ENCODE measurements at places on chromosomes 11 and 22.

DNA sequence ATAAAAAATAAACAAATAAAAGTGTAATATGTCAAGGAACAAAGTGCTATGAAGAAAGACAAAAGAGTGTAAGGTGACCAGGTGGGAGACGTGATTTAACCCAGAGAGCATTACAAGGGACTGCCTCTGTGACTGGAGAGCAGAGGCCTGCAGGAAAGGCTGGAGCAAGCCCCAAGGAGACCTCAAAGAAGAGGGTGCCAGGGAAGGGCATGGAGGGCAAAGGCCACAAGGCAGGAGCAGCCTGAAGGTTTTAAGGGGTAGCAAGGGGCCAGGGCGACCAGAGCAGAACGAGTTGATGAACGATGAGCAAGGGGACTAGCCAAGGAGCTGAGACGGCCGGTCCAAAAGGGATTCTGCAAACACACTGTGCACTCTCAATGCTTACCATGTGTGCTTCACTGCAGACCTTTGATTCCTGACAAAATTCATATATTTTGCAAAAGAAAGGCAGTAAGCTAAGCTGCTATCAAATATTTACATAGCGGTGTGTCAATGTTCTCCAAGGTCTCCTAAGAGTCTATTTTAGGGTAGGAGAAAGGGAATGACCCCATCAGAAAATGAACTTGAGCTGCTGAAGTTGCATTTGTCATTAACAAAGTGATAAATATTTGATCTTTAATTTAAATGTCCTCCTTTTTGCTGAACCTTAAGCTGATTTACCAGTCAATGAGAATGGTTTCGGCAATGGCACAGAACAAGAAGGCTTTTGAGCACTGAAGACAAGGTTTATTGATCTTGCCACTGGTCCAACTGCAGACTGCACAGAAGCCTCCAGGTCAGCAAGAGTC lies 50.5 kb downstream of the SMCO4 start:
- DNase-seq: no peak

DNA sequence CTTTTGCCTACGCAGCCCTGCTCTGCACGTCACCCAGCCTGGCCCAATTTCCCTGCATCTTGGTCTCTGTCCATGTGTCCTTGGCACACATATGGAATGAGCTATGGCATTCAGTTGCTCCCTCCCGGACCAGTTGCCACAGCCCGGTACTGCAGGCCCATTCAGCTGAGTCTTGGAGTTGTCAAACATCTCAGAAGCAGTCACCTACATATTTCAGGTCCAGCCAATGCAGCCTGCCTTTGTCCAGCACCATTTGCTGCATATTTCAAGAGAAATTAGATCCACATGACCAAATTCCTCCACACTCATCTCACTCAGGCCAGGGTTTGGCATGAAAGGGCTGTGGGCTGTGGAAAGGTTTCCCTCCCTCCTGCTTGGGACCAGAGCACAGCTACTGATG lies 76.8 kb downstream of the MN1 start:
- no peak for DNase-seq

DNA sequence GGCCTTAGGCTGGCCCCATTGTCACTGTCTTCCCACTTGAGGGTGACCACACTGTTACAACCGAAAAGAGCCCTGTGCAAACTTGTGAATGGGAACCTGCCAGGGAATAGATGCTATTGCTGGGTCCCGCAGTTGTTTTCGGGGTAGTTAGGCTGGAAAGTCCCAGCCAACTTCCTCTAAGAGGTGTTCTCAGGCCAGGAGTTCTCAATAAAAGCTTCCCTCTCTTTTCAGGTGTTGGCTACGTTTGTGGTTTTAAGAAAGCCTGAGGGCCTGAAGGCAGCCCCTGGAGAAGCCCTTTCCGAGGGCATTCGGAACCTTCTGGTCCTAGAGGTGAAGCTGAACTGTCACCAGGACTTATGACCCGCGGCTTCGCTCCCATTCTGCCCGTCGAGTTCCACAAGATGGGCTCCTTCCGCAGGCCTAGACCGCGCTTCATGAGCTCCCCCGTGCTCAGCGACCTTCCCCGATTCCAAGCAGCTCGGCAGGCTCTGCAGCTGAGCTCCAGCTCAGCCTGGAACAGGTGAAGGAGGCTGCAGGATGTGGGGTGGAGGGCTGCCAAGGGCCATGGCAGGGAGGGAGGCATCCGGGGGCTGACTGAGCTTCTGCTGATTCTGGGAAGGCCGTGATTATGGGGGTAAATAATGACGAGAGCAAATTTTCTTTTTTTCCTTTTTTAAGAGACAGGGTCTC lies 104.8 kb downstream of the PRR5L start:
- no peak for DNase-seq

GRCh38 chr11:59755701-59756557 lies 753 bp downstream of the STX3 start:
- peak; percentile 39 for DNase-seq

DNA sequence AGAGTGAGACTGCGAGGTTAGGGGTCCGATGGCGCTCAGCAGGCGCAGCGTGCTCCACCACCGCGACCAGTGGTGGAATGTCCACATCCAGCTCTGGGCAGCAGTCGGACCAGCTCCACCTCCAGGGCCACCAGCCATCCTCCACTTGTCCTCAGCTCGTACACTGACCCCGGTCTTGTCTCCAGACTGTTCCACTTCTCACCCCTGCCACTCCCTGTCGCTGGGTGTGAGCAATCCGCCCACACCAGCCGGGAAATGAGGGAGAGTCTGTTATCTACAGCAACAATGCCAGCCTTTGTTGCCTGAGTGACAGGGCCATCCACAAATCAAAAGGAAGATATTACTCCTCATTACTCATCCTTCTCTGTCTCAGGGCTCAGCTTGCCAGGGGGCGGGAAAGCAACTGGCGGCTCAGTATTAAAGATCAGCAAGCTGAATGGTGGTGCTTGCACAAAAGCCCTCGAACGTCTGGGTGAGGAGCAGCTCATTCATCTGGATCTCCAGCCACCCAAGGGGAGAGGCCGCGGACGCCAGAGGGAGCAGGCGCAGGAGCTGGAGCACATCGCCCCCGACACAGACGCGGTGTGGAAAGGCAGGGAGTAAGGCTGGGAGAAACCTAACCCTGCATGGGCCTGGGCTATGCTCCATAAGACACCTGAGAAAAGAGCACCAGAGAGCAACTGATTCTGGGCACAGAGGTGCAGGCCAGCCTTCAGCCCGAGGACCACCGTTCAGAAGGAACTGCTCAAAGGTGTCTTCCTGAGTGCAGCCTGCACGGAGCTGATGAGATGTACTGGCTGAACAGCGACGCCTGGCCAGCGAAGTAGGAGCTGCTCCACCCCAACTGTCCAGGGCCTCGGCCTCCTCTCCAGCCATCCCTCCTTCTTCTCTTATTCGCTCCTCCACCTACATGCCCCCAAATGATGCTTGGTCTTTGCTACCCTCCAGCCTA lies 21.9 kb downstream of the IGSF9B start:
- DNase-seq: no peak

- DNase-seq: no peak
Observed at GRCh38 chr11:125944350-125945010, 1.4 kb upstream of the VSIG10L2 start.

DNA sequence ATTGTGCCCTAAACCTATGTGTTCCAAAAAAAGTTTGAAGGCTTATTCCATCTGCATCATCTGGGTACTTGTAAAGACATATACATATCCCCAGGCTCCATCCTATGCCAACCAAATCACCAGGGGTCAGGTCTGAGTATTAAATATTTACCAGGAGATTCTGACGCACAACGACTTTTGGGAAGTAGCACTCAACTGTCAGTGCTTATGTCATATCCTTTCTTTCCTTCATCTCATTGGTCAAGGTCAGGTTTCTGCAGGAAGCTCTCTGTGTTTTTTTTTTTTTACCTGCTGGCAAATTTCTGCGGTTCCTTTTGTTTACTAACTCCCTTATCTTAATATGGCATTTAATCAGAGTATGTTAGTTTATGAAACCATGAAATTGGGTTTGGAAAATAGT lies 22.5 kb upstream of the CYP2R1 start:
- no peak for DNase-seq

DNA sequence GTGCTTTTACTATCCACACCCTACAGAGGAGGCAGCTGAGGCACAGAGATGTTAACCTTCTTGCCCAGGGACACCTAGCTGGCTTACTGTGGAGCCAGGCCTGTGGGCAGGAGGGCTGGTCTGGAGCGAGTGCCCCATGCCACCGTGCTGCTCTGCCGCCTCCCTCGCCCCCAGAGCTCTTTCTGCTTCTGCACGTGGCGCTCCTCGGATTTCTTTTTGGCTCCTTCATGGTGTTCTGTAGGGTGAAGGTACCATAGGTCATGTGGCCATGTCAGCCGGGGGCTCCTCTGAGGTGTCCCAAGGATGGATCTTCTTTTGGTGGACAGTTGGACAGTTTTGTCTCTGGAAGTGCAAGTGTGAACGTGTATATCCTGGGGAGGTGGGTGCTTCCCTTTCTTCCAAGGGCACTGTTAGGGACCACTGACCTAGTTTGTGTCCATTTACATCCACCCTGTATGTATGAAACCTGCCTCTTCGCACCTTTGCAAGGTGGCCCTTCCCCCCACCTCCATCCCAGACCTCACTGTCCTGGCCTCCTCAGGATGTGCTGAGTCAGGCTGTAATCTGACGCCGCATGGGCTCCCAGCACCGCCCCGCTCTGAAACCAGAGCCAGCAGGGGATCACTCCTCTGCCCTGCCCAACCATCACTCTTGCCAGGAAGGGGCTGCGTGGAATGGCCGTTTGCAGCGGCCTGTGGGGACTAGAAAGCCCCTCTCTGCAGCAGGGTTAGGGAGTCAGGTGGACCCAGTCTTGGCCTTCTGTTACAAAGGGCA lies 31.7 kb downstream of the POLR3H start:
- no peak for DNase-seq

- no peak for DNase-seq
Observed at GRCh38 chr11:45275828-45276227, 10.3 kb downstream of the SYT13 start.

GRCh38 chr11:130323452-130324450 lies 9.0 kb upstream of the ZBTB44 start:
- no peak for DNase-seq

- no peak for DNase-seq
Observed at GRCh38 chr11:65114538-65115171, 2.8 kb downstream of the ZNHIT2 start.

DNA sequence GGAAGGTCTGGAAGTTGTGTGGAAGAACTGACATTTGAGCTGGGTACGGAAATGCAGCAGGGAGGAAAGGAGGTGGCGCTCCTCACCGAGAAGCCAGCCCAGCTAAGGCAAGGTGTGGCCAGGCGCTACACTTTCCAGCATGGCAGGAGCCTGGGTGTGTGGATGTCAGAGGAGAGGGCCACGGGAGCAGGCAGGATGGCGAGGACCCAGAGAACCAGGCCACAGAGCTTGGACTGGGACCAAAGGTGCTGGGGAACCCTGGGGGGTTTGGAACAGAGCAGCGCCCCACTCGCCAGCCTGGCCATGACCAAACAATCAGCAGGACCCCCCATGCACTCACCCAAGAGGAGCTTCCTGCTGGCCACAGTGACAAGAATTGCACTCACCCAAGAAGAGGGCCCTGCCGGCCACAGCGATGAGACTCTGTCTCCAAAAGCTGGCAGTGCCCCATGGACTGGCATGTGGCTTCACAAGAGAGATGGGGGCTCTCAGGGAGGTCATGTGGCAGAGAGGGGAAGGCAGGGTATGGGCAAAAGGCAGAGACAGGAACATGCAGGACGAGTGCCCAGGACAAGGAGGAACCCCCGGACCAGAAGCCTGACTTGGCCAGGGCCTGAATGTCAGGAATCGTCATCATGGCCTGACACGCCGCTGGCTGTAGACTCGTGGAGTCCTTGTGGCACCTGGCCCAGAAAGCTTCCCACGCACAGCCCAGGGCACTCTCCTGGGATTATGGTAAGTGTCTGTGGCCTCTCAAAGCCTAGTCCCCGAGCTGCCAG lies 45.4 kb downstream of the IGF2 start:
- no peak for DNase-seq

- DNase-seq: no peak
Observed at GRCh38 chr11:13680501-13681264, 12.2 kb downstream of the FAR1 start.

GRCh38 chr22:29879753-29880152 lies 3.2 kb upstream of the MTMR3 start:
- no peak for DNase-seq

DNA sequence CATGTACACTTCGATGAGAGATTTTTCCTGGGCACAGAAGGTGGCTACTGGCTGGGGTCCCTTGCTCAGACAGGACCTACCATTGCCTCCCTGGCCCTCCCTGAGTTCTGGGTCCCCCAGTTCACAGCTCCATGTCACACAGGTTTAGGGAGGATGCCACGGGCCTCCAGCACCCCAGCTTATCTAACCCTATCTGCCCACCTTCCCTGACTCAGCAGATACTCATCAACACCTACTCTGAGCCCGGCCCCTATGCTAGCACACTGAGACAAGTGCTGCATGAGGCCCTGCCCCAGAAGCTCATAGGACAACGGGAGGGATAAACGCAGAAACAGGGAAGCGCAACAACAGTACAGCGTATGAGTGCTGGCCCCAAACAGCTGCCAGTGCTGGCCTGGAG lies 9.6 kb downstream of the NAGA start:
- no peak for DNase-seq

DNA sequence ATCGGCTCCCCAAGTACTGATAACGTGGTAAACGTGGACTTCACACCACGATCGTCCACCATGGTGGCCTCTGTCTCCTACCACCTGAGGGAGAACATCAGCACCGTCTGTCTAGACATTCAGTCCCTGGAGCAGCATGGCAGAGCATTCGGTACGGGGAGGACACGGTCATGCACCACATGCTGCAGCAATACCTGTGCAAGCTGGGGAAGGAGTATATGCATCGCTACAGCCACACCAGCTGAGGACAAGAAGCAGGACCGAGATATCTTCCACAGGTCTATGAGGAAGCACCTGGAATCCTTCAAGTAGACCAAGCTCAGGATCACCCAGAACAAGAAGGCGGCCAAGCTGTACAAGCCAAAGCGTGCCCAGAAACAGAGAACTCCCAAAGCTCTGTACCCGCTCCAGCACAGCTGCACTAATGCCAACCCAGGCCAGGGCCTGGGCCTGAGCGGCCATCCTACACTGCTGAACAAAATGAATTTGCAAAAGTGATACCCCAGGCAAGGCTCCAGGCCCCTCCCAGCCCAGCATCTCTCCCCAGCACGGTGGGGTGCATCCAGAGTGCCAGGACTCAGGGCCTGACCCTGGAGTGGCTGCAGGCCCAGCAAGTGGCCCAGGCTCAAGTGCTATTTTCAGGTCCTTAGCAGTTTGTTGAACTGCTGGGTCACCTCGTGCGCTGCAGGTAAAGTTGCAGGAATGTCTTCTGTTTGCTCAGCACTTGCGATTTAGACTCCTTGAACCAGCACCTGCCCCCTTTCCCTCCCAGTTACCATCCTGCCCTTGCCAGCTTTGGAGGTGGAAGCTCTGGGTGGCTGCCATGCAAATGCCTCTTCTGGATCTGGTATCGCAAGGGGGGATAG lies 119.3 kb upstream of the SERPIND1 start:
- no peak for DNase-seq

GRCh38 chr11:61133956-61134662 lies 27.1 kb downstream of the VPS37C start:
- DNase-seq: no peak

GRCh38 chr11:128893578-128894285 lies 2.6 kb downstream of the KCNJ5 start:
- DNase-seq: no peak

DNA sequence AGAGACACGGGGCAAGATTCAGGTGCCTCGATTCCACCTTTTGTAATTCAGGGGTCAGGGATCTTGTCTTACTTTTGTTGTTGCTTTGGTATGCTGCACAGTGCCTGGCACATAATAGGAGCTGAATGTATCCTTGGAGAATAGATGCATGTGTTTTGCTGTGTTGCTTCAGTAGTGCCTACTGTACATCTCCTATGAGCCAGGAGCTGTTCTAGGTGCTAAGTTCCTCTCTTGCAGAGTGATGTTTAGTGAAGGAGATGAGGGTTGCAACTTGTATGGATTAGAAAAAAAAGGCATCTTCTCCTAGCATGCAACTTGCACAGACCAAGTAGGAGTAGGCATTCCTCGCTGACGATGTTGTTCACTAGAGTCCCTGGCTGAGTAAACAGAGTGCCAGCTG lies 555.4 kb downstream of the NTM start:
- no peak for DNase-seq

All from stimulated activated CD8-positive, alpha-beta memory T cell treated with anti-CD3 and anti-CD28 coated beads, Interleukin-4, amount 100 ng/mL, for 1 hour (primary cell).